ENCODE measurements at places on chromosomes 12 and 14. TPM values are rescaled to one million over a fixed set of nuclear protein-coding genes. Genes with fewer than 3 reads are reported as not detected.
A peak's percentile ranks its signal among the peaks of the same experiment; 100 is the strongest.

DNA sequence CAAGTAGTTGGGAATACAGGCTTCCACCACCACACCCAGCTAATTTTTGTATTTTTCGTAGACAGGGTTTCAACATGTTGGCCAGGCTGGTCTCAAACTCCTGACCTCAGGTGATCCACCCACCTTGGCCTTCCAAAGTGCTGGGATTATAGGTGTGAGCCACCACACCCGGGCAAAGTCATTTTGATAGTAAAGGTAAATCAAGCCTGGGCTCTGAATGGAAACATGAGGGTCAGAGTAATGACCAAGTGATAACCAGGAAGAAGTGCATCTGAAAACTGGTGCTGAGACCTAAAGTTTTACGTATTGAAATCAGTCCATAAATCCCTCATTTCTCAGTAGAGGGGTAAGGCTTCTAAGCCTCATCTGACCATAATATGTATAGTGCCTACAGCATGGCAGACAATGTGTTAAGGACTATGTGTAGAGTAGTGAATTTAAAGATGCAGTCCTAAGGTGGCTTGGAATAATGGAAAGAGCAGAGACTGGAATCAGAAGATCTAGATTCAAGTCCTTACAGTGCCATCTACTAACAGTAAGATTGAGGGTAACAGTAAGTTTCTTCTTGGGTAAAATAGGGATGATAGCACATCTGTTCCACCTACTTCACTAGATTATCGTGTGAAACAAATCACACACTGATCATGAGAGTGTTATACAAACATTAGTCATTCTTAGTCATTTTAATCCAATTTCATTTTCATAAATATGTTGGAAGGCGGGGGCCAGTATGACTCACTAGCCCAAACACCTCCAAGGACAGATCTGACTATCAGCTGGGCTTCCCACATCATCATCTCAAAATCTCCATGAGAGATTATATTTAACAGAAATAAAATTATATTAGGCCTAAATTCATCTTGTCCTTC, 11.2 kb downstream of the MAP4K5 start:
- DNase-seq, result no peak

The TPPP2 gene
- total RNA-seq, result not detected

GRCh38 chr12:45351921-45352670, 136.2 kb downstream of the ANO6 start:
- DNase-seq, result no peak

DNA sequence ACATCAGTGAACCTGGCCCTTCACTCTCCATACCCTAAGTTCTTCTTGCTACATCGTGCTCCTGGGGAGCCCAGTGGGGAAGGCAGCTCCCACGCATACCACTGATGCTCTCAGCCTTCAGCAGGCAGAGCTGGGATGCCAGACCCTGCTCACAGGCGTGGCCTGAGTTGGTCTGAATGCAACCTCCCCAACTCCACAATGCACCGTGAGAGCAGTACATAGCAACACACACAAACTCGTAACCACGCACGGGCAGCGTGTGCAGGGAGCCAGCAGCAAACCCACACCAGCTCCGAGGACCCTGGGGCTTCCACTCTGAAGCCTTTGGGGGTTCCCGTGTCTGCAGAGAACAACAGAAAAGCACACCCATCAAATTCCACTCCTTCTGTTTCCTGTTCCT, 37.3 kb downstream of the ANO2 start:
- no peak for DNase-seq

The MLH3 gene
- total RNA-seq, result 53.2 TPM

DNA sequence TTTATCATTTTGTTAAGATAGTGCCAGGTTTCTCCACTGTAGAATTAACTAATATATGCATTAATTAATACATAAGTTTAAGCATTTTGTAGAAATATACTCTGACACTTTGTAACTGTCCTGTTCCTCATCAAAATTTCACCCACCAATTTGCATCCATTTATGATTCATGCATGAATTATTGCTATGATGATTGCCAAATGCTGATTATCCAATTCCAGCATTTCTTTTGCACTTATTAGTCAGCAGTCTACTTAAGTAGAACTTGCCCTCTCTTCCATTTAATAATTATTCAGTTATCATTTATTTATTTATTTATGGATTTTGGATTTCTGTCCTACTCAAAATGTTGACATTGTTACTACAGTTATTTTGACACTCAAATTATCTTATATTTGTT, 72.2 kb downstream of the SLC6A15 start:
- no peak for DNase-seq

GRCh38 chr12:44851586-44851985, 24.5 kb downstream of the NELL2 start:
- no peak for DNase-seq

The KRT6B gene
- not detected for total RNA-seq

DNA sequence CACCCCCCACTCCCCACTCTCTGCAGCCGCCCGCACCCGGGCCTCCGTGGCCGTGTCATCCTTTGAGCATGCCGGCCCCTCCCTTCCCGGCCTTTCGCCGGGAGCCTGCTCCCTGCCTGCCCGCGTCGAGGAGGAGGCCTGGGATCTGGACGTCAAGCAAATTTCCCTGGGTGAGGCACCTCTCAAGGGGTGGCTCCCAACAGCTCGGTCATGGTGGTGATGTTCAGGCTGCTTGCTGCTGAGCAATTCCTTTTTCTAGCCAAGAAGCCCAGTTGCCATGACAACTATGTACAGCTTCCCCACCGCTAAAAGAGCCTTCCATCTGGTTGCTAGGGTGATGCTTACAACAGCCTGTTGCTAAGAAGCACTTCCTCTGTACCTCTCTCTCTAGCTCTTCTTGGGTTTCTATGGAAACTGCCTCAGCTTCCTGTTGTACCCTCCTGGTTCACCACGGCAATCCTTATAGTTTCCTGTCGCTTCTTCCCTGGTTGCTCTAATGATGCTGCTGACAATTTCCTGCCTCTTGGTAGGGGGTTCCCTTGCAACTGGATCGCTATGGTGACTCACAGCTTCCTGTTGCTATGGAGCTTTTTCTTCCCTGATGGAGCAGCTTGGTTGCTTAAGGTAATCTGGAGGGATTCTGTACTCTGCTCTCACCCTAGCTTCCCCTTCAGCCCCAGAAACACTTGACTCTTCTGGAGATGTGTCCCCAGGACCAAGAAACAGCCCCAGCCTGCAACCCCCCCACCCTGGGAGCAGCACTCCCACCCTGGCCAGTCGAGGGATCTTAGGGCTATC, 11.0 kb downstream of the ZNF219 start:
- peak; percentile 90 for DNase-seq

DNA sequence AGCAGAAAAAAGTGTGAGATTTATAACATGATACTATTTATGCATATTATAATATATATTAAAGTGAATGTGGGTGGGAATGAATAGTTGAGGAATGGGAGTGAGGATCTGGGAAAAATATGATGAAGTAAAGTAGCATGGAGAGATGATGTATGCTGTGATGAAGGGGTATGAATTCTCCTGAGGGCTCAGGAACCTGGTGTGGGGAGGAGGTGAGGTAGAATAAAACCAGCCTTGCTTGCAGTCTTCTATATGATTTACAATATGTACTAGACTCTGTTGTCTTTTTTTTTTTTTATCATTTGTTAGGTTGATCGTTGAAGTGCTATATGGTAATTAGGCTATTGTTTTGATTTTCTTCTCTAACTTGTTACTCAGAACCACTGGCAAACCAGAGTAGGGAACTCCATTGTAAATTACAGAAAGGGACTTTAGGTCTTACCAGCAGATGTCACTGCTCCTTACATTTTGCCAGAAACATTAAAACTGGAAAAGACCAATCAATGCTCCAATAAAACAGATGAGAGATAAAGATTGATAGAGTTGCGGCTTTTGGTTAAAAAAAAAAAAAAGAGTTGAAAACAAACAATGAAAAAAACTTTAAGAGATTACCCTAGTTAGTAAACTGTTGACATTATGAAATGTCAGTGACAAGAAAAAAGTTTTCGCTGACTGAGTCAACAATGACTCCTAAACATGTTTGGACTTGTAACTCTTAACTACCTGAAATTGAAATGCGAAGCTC, 39.9 kb downstream of the ATL1 start:
- peak; percentile 68 for DNase-seq

The SERPINA5 gene
- total RNA-seq, result 3.1 TPM

The CEBPE gene
- total RNA-seq, result not detected

The PITPNM2 gene
- 13.4 TPM for total RNA-seq

DNA sequence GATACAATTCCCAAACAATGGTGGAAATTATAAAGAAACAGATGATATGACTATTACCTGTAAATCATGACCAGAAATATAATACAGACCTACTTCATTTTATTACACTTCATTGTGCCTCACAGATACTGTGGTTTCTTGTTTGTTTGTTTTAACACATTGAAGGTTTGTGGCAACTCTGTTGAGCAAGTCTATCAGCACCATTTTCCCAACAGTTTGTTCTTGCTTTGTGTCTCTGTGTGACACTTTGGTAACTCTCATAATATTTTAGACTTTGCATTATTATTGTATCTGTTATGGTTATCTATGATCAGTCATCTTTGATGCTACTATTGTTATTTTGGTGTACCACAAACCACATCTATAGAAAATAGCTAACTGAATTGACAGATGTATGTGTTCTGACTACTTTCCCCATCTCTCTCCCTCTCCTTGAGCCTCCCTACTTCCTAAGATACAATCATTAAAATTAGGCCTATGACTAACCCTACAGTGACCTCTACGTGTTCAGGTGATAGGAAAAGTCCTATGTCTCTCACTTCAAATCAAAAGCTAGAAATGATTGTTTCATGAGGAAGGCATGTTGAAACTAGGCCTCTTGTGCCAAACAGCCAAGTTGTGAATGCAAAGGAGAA, 49.1 kb downstream of the FBXO33 start:
- no peak for DNase-seq

The STRAP gene
- 197 TPM for total RNA-seq

GRCh38 chr12:92404921-92405320, 259.3 kb upstream of the BTG1 start:
- DNase-seq, result no peak

GRCh38 chr12:113591480-113591974, 119.9 kb upstream of the LHX5 start:
- DNase-seq, result no peak

- no peak for DNase-seq
These were observed 84.7 kb upstream of the FRMD6 start for GRCh38 chr14:51566831-51567582.

DNA sequence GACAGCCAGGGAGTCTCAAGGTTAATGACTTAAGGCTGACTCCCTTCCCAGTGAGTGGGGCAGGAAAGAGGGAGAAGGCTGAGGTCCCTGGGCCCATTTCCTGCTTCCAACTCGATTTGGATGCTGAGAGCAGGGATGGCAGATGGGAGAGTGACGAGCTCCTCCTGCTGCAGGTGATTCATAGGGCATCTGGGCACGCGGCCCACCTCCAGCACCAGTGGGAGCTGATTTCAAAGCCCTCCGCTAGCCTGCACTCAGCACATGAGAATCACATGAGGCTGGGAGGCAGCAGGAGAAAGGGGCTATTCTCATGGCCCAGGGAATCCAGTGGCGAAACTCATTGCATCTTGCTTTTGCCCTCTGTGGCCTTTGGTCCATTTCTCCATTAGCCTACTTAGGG, 90.8 kb downstream of the SSPN start:
- no peak for DNase-seq

DNA sequence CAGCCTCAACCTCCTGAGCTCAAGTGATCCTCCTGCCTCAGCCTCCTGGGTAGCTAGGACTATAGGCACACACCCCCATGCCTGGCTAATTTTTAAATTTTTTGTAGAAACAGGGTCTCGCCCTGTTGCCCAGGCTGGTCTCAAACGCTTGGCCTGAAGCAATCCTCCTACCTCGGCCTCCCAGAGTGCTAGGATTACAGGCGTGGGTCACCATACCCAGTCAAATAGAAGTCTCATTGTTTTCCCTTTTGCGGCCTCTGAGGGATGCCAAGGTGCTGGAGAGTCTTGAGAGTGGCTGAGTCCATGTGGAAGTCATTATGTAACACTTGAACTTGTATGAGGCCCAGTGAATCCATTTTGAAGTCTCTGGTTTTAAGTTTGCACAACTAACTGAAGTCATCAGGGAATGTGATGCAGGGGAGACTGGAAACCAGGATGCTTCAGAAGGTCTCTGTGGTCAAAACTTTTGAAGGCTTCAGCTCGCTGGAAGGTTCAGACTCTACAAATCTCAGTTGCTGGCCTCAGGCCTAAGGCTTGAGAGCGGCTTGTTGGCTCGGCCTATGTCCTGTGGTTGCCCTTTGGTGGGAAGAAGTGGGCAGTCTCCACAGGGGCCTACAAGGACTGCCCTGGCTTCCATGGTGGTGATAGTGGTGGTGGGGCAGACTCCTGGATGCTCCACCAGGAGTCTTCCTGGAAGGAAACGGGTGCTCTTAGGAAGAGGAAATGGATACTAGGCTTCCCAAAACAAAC, 29.2 kb downstream of the GALNT16 start:
- DNase-seq, result no peak

The ANKS1B gene
- total RNA-seq, result 13.6 TPM

GRCh38 chr12:68020049-68020448, 30.8 kb downstream of the IFNG-AS1 start:
- no peak for DNase-seq

DNA sequence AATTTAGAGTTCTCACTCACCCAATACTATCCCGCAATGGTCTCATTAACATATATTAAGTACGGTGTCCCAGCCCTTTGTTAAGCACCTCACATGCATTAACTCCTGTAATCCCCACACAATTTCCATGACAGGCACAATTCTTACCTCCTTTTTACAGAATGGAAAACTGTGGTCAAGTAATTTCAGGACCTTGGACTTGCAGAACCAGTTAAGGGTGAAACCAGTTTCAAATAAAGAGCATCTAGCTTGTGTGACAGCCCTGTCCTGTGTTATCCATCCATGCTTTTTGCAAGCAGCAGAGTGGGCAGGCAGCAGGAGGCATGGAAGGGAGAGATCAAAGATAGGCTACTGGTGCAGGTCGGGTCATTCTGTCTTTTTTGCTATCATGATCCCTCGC, 470.8 kb downstream of the NELL2 start:
- no peak for DNase-seq

DNA sequence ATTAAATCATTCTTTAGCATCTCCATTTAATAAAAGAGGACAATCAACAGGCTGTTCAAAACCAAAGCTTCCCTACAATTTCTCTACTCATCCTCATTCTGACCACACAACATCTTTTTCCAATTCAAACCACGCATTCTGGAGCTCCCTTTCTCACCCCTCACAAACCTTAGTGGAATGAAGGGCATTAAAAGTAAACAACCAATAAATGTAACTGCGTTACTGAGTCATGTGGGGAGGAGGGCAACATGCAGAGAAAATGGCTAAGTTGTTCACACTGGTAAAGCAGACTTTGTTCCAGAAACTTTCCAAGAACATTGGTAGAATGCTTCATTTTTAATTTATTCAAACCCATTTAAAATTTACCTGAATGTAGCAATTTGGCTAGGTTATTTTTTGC, 19.6 kb downstream of the SOX5 start:
- DNase-seq, result no peak

Data from stomach (tissue), 19 donors.